ENCODE measurements at places on chromosomes 16 and 17.
A peak's percentile ranks its signal among the peaks of the same experiment; 100 is the strongest.

DNA sequence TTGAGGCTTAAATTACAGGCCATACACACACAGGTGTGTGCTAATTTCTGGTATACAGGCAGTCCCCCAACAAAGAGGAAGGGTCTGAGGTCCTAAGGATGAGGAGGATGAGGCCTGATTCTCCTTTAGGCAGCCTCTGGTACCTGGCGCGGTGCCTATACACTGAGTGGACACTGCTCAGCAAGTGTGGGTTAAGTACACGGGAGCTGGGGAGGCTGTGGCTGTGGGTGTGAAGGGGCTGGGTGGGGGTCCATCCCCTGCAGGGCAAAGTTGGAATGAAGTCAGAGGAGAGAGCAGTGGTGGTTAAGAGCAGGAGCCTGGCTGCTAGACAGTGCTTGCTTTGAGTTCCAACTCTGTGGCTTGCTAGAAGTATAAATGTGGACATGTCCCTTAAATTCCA is 10.9 kb downstream of the MRM1 start:
- DNase-seq: no peak

DNA sequence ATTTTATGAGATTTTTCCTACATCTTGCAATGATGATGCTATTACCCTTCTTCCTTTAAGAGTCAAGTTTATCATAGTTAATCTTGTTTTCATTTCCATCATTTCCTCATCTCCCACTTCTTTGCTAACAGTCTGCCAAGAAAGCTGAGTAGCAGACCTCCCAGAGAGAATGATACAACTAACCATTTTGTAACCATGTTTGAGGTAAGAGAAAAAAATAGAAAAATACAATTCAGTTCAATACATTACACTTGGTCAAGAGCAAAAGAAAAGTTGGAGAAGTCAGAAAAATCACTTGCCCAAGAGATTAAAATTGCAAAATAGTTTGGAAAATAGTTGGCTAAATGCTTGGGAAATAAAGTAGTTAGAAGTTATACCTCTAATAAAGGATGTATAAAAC is 154.4 kb downstream of the ABCA8 start:
- DNase-seq: no peak

DNA sequence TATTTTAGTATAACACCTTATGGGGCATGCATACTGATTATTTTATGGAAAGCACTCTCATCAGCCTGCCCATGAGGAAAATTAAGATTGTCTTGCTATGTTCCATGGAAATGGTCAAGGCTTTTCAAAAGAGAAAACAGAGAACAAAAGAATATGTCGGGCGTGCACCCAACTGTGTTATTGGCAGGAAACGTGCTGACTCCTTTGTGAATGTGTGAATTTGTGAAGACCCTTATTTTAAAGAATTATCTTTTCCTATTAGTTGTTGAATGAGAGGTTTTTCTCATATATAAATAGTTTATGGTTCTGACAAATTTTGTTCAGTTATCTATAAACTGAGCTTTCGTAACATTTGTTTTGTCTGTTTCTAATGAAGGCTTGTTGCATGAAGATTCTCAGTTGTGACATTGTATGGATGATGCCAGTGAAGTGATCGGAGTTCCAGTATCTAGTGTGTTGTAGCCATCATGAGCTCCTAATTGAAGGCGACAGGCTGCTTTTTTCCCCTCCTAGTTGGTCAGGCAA is 180.0 kb downstream of the BCAS3 start:
- DNase-seq: no peak

GRCh38 chr17:50550661-50551432 is 3.9 kb downstream of the SPATA20 start:
- DNase-seq: peak; percentile 94

GRCh38 chr16:14308368-14308723 is 237.2 kb downstream of the MRTFB start:
- no peak for DNase-seq

DNA sequence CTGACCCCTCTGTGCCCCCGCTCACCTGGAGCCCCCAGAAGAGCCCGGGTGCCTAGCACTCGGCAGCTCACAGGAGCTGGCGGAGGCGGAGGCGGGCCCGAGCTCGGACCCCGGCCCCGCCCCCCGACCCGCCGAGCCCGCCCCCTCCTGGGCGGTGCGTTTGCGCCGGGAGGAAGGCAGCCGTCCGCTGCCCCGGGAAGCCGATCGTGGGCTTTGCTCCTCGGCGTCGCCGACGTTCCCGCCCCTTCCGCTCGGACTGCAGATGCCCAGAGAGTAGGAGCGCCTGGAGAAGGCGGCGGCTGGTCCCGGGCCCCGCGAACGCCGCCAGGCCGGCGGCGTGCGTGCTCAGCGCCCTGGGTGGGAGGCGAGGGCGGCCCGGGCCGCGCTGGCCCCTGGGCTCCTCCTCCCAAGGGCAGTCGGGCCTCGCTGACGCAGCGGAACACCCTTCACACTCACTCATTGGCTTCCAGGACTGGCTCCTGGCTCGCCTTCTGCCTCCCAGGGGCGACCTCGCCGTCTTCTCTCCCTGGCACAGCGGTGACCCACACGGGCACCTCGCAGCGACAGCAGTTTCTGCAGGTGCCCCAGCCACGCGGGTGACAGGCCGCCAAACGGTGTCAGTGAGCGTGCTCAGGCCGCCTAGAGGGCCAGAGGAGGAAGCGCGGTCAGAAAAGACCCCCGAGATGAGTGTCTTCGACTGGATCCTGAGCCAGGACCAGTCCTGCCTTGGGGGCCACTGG is at the start of gene PLSCR3:
Gene PLSCR3 (minus strand): TSS at position 74 of the 740 bp plus-strand sequence. CDS start 415 bp downstream, outside the sequence.
- peak; percentile 73 for DNase-seq

DNA sequence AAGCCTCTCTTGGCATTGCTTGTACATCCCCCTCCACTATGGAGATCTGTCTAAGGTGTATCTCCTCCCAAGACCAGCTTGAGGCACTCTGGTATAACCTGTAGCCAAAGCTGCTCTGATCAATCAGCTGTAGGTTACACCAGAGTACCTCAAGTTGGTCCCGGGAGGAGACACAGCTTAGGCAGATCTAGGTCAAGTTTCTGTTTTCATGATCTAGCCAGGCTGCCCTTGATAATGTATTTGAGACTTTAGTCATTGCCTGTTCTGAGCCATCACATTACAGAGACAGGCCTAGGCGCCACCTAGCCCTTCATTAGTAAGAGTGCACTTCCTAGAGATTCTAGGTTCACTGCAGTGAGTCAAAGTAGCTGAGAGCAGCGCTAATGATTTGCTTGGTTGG is 31.4 kb downstream of the ASGR1 start:
- DNase-seq: no peak

DNA sequence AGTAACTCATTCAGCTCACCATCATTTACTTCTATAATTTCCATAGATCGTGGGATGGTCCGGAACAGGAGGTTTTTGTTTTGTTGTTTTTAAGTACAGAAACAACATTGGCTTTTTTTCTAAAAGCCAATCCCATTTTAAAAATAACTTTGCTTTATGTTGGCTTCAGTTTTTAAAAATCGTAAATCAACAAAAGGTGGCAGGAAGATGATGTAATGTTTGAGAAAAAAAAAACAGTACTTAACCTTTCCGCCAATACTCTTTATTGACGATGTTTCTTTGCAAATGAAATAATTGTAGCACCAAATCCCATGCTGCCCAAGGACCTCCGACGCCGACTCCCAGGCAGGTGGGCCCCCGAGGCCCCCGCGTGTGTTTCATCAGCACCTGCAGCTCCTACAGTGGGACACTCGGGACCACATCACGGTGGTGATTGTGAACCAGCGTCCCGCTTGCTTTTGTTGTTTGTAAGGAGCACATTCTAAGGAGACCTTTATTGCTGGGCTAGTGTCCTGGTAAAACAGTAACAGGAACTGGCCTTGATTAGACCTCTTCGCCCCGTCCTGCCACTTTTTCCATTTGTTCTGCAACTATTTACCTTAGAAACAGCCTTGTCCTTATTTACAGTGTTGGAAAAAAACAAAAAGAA is 140.2 kb upstream of the CHMP6 start:
- DNase-seq: no peak

- no peak for DNase-seq
Observed at GRCh38 chr17:32226886-32227285, 38.7 kb upstream of the RHBDL3 start.

GRCh38 chr16:11511801-11512200 is 74.9 kb downstream of the LITAF start:
- DNase-seq: no peak

All from lower leg skin (tissue), 4 donors.